ENCODE measurements at places on chromosomes 3 and 15.

DNA sequence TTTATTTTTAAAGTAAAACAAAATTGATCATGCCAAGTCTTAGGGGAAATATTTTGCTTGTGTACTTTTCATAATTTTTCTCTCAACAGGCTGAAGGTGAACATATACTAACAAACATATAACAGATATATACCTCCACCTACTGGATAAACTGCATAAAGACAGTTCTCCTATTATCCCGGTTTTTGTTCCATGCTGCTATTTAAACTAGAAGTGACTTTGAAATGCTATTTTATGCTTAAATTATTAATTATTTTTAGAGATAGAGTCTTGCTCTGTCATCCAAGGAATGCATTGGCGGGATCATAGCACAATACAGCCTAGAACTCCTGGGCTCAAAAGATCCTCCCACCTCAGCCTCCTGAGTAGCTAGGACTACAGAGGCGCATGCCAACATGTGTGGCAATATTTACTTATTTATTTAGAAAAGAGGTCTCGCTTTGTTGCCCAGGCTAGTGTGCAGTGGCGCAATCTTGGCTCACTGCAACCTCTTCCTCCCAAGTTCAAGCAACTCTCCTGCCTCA is 49.8 kb downstream of the ST3GAL6 start:
- DNase-seq, result no peak

- DNase-seq, result no peak
These were observed 33.0 kb downstream of the THBS1 start for GRCh38 chr15:39613861-39614260.

- DNase-seq, result no peak
These were observed 84.9 kb upstream of the NEO1 start for GRCh38 chr15:72967397-72967796.

DNA sequence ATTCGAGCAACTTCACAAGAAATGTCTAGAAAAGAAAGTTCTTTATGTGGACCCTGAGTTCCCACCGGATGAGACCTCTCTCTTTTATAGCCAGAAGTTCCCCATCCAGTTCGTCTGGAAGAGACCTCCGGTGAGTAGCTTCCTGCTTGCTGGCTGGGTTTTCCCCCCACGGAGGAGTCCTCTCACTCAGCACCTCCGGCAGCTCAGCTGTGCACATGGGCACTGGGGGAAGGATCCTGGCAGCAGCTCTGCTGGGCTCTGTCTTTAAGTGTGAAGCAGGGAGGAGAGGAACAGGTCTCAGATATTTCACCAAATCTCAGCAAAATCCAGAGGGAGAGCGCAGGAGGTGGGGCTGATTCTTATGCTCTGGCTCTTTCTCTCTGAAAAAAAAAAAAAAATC is 684 bp downstream of the CAPN3 start:
- no peak for DNase-seq

DNA sequence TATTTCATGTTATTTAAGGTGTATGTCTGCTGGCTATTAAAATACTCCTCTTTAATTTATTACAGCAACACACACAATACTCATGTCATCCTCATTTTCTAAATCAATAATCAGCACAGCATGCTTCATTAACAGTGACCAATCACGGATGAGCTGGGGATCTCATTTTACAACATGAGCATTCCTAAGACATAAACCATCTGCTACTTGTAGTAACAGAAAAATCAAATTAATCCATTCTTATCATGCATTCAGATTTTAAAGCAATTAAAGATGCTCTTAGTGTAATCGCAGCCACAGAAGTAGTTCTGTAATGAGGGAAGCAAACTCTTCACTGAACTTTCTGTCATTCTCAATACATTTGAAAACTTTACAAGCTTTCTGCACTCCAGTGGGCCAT is 191.1 kb downstream of the TBC1D5 start:
- DNase-seq, result no peak

DNA sequence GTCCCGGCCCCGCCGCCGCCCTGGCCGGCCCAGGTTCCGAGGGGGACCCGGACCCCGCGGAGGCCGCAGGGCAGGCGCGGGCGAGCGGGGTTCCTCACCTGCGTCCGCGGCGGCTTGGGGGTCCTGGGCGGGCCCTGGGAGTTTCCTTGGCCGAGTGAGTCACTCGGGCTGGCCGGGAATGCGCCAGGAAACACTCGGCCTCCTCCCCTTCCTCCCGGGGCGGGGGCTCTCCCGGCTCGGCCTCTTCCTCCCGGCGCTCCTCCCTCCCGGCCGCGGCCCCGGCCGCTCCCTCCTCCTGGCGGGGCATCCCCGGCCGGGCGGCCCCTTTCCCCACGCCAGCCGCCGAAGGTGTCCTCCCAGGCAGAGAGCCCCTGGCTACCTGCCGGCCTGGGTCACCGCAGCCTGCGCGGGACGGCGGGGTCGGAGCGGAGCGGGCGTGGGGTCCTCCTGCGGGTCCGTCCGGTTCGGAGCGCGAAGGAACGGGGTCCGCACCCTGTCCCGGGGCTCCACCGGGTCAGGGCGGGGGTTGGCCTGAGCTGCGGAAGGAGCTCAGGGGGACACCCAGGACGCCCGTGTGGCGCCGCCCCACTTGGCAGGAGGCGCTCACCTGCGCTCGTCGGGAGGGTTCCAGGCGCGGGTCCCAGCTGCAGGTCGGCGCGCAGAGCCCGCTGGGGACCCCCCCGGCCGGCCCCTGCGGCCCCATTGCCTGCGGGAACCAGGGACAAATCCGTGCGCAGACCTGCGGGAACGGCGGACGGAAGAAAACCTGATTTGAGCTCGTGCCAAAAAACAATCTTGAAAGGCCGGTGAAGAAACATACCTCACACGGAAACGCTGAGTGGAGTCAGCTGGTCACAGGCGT is at the start of gene CYFIP1:
CYFIP1 (minus strand) TSS at position 180 of the 862 bp plus-strand sequence. CDS start 33,083 bp downstream, outside the sequence.
- DNase-seq, result no peak

DNA sequence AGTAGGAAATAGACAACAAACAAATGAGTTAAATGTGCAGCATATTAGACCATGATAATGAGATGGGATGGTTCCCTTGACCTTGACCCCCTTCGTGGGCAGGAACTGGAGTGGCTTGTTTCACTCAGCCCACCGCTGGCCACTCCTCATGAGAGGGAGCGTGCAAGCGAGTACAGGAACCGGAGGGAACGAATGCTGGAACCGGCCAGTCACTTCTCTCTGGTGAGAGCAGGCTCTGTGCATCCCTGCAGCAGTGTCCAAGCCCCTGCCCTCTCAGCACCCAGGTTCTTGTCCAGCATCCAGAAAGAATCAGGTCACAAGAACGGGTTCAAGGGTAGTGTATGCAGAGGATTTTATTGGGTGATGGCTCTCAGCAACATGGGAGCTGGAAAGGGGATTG is 17.2 kb upstream of the IREB2 start:
- no peak for DNase-seq

GRCh38 chr3:44184319-44184953 is 57.2 kb upstream of the TOPAZ1 start:
- no peak for DNase-seq

DNA sequence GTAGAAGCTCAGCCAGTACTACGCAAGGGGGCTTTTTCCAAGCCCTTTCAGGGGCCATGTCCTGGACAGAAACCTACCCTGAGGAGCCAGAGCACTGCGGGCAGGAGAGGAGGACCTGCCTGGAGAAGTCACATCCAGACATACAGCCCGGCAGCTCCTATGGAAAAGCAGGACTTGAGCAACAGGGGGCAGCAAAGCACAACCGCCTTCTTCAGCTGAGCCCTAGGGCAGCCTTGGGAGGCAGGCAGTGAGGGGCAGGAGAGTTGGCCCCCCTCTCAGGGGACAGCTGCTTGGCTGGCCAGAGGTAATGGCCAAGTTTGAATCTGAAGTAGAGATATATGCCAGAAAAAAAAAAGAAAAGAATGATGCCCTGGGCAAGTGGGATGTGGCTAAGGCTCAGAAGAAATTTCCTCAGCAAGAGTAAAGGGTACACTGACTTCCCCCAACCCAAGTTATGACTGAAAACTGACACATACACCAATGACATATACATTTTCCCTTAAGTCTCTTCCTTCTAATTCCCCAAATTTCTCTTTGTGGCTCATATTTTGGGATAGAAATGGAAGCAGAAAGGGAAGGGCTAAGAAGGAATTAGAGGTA is 56.9 kb downstream of the CYP19A1 start:
- DNase-seq, result no peak

DNA sequence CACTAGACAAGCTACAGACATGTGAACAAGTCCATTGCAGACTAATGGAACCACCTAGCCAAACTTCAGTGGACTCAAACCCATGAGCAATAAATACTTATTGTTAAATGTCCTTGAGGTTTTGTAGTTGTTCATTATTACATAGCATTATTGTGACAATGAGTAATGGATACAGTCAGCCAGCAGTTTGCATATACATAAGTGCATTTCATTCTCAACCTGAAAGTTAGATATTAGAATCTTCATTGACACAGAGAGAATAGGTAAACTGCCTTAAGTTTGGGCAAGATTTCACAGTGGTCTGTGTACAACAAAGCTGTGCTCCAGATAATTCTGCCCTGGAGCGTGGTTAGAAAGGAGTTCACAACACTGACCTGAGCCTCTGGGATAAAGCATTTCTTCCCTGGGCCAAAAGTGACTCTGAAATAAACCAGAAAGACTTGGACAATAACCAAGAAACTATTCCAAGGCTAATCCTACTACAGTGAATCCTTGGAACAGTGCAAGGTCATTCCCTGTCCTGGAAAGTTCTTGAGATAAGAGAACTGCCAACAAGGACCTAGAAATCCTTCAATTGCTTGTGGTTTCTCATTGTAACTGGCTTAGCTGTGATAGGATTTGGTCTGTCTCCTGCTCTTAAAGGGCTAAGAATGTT is 225.5 kb upstream of the STT3B start:
- no peak for DNase-seq

GRCh38 chr3:150404023-150404422 is 4.1 kb upstream of the TSC22D2 start:
- no peak for DNase-seq

DNA sequence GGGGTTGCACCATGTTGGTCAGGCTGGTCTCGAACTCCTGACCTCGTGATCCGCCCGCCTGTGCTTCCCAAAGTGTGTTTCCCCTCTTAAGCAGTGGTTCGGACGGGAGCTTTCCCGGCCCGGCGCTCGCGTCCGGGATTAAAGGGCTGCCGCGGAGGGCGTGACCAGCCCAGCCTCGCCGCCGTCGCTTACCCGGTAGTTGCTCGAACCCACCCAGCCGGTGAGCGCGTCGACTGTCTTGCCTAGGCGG is 513 bp downstream of the CLASP2 start:
- DNase-seq, result no peak

GRCh38 chr3:196222876-196223595 is 6.7 kb downstream of the SLC51A start:
- no peak for DNase-seq

- no peak for DNase-seq
These were observed 19.2 kb upstream of the MEF2A start for GRCh38 chr15:99546441-99547100.

GRCh38 chr3:128394033-128394432 is 72.7 kb downstream of the DNAJB8 start:
- DNase-seq, result no peak

DNA sequence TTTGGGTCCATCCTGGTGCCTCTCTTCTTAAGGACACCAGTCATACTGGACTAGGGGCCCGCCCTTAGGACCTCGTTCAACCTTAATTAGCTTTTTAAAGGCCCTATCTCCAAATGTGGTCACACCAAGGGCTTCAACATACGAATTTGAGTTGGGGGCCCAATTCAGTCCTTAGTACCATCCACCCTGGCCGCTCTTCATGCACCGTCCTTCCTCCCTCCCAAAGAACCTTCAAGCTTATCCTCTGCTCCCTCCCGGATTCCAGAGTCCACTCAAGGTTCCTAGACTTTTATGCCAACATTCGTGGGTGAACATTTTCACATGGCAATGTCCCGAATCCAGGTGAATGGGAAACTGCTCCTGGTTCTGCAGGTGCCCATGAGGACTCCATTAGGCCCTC is 201.3 kb upstream of the IGF1R start:
- DNase-seq, result no peak

- DNase-seq, result no peak
These were observed 5.3 kb downstream of the ULK3 start for GRCh38 chr15:74837482-74838136.

GRCh38 chr15:64905119-64905831 is 6.4 kb upstream of the ANKDD1A start:
- DNase-seq, result no peak

- DNase-seq, result no peak
These were observed 99.6 kb downstream of the PGPEP1L start for GRCh38 chr15:98907927-98908471.

GRCh38 chr15:72958634-72959033 is 93.6 kb upstream of the NEO1 start:
- no peak for DNase-seq

DNA sequence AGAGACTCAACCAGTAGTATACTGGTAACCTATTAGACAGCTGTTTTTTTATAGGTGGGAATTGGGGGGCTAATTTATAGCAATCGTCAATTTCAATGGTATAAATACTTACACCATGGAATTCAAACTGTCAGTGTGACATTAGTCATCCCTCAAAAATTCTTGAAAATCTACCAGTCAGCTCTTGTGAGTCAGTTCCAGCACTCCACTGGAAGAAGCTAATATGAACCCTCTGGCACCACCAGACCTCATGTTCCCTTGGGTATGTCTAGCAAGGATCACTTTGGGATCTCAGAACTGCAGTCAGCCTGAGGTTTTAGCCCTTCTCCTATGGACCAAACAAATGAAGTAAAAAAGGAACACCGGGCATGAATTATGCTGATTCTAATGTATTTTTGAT is 11.8 kb upstream of the UACA start:
- DNase-seq, result no peak

DNA sequence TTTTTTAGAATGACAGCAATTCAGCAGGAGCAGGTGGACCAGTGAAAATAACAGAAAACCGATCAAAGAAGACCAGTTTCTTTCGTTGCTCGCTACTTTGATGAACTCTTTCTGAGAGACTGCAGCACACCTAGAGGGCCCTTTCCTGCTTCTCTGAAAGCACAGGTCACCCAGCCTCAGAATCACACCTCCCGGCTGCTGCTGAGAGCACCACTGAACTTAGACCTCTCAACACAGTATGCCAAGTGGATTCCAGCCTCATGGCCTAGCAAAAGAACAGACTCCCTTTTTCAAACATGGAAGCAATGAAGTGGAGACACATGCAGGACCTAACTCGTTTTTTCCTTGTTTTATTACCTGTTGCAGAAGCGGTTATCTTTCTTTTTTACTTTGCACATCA is 13.9 kb upstream of the APH1B start:
- no peak for DNase-seq

GRCh38 chr3:50623840-50624474 is 7.0 kb downstream of the MAPKAPK3 start:
- no peak for DNase-seq

DNA sequence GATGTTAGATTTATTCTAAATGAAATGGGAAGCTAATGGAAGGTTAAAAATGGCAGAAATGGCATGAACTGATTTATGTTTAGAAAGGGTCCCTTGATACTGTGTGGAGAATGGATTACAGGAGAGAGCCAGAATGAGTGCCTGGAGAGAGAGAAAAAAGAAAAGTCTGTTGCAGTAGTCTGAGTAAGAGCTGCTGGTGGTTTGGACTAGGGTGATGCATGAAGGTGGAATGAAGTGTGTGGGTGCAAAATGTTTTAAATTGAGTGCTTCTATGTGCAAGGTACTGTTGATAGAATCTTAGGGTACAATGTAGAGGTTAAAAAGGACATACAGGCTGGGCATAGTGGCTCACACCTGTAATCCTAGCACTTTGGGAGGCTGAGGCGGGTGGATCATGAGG is 11.4 kb upstream of the MGA start:
- no peak for DNase-seq

GRCh38 chr3:49421890-49422378 is 339 bp downstream of the AMT start:
- DNase-seq, result no peak

GRCh38 chr15:81567924-81568323 is 193.9 kb upstream of the TMC3 start:
- no peak for DNase-seq

Data from Panc1 (cell line).